ENCODE measurements at places on chromosomes 11 and 22. TPM values are rescaled to one million over a fixed set of nuclear protein-coding genes. Genes with fewer than 3 reads are reported as not detected.

DNA sequence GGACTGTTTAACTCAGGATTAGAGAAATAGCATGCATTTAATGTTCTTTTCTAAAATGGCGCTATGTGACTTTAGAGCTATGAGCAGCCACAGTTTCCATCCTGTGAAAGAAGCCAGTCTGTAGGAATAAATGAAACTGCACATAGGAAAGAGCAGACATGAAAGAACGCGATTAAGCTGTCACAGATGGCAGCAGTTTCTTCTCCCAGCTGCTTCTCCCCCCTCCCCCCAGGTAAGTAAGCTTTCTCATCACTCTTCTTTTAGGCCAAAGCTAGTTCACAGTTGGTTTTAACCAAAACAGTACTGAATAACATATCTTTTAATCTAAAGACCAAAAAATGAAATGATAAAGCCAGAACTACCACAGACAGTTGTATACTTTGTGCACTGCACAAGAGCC, 266.4 kb downstream of the KCNA4 start:
- H3K4me1 ChIP-seq = no peaks in the 10 kb centered on the region
- no peak overlapping the region for H3K27ac ChIP-seq
- H3K4me3 ChIP-seq = no peak overlapping the region
- no peaks in the 10 kb centered on the region for H3K27me3 ChIP-seq
- no peak for DNase-seq

CST6 gene
- total RNA-seq = not detected

FAM180B gene
- 0.92 TPM for total RNA-seq

DNA sequence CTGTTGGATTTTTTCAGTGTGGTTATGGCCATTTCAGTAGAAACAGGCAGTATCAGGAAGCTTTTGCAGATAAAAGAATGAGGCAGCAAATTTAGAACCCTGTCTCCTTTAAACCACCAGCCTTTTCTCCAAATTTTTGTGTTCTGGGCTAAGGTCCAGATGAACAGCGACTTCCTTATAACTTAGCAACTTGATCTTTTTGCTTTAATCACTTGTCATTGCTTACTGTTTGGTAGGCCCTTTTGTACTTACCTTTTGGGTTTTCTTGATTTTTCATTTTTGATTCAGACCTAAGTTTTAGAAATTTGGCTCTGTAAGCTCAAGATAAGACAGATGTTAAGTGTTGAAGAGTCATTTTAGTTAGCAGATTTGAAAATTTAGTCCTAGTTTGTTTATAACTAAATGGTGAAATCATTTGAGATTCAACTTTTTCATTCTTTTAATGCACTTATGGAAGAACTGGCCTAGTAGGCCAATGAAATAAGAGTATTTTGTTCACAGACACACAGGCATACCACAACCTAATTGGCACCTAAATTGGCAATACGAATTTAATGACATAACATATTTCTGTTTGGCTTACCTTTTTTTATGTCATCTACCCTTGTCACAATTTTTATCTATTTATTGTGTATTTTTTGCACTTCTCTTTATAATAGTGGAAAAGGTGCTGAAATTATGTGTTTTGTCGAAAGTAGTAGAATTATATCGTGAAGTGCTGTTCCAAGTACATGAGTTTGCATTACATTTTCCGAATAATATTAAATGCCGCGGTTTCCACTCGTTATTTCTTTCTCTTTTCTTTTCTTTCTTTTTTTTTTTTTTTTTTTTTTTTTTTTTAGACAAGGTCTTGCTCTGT, 2.1 kb downstream of the RTN3 start:
- peaks cover 18% of the 10 kb centered on the region for H3K4me1 ChIP-seq
- no peaks in the 10 kb centered on the region for H3K36me3 ChIP-seq
- no peak overlapping the region for H3K4me3 ChIP-seq

DNA sequence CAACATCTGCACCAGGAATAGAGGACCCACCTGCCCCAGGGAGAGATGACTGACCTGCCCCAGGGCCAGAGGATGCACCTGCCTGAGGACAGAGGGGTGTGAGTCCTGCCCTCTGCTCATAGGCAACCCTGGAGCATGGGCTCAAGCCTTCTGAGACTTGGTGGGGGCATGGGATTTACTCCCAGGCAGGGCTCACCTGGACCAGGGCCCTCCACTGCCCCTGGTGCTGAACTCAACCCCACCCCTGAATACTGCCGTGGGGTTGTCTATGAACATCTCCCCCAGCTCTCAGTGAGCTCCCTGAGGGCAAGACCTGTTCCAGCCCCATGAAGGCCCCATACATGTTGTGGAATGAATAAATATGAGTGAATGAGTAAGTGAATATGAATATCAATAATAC, 33.8 kb upstream of the MUC5AC start:
- no peak overlapping the region for H3K27ac ChIP-seq
- no peak for DNase-seq
- H3K27me3 ChIP-seq = no peaks in the 10 kb centered on the region
- H3K4me3 ChIP-seq = no peak overlapping the region

All from CD4-positive, alpha-beta T cell (primary cell).